Neuronal stem cell (in vitro differentiated cells): ENCODE measurements at places on chromosomes 16 and 17.

DNA sequence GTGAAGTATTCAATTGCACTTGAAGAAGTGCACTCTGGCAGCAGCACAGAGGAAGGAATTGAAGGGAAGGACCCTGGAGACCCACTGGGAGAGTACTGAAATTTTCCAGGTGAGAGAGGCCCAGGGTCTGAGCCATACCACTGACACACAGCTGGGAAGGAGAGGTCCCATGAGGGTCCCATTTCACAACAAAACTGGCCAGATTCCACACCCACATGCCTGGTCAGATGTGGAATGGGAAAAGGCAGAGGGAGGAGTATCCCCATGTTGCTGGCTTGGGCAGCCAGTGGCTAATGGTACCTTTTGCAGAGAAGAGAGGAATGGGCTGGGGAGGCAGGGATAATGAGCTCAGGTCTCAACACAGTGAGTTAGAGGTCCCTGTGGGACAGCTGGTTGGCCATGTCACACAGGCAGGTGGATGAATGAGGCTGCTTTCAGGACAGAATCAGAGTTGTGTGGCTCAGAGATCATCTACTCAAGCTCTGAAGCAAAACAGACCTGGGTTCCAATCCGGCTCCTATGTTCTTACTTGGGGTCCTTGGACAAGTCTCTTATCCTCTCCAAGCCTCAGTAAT, 26.2 kb upstream of the NGFR start:
- no peak for DNase-seq

- DNase-seq: no peak
These were observed 89.5 kb downstream of the RAP1GAP2 start for GRCh38 chr17:2885733-2886132.

DNA sequence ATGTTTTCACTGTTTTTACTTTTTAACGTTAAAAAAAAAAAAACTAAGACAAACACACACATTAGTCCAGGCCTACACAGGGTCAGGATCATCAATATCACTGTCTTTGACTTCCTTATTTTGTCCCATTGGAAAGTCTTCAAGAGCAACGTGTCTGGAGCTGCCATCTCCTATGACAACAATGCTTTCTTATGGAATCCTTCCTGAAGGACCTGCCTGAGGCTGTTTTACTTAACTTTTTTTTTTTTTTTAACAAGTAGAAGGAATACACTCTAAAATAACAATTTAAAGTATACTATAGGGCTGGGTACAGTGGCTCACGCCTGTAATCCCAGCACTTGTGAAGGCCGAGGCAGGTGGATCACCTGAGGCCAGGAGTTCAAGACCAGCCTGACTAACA, 71.8 kb upstream of the BCAR1 start:
- DNase-seq: no peak

DNA sequence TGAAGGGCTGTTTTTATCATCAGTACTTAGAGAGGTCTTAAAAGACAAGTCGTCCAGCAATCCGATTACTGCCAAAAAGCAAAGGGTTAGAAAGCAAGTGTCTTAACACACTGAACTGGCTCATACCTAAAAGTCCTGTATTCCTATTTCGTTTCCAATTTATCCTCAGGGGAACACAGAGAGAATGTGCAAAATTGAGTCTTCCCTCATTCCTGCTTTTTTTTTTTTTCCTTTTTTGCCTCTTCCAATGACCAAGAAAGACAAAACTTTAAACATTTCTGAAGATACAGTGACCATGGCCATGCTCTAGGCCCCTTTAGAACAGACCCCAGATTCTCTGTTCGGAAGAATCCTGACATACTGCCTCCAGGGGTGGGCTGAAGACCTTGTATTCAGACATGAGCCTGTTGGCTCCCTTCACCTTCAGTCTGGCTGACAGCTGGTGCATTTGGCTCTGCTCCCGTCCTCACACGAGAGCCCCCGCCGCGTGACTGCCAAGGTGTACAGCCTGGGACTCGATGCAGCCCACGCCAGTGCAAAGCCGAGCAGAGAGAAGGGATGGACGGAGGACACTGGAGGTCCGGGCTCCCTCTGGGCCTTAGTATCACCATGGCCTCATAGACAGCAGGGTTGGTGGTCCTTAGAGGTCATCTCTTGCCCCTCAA, 47.0 kb downstream of the COTL1 start:
- no peak for DNase-seq

DNA sequence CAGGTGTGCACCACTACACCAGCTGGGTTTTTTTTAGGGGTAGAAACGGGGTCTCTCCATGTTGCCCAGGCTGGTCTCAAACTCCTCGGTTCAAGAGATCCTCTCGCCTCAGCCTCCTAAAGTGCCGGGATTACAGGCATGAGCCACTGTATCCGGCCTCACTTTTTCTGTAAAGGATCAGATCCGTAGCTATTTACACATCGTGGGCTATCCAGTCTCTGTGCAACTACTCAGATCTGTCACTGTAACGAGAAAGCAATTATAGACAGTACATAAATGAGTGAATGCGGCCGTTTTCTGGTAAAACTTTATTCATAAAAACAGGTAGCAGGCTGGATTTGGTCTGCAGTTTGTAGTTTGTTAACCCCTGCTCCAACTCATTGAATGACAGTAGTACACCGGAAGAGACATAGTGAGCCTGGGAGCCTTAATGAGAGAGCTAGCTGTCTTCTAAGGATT, 44.5 kb downstream of the VMP1 start:
- DNase-seq: no peak

DNA sequence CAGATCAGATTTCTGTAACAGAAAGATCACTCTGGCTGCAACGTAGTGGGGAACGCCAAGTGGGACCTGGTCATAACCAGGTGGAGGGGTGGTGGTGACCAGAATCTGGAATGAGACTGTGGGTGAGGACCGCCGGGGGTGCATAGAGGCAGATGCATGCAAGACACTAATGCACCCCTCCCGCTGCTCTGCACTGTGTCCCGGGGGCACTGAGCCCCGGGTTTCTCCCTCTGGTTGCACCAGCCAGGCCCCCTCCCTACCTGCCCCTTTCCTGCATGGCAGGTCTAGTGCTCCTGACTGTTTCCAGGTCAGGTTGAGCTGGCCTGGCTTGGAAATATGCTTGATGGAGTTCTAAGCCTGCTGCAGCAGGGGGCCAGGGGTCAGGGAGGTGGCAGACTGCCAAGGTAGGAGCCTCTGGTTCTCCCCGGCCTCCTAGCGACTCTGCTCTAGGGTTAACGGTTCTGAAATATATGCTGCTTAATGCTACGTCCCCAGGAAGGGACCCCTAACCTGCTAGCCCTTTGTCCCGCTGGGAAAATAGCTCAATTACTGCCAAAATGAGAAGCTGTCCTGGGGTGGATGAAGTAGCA, 94.3 kb downstream of the SDK2 start:
- no peak for DNase-seq

- no peak for DNase-seq
These were observed 507 bp downstream of the FHOD1 start for GRCh38 chr16:67246756-67247191.

GRCh38 chr17:6046931-6047330, 23.2 kb upstream of the WSCD1 start:
- no peak for DNase-seq

DNA sequence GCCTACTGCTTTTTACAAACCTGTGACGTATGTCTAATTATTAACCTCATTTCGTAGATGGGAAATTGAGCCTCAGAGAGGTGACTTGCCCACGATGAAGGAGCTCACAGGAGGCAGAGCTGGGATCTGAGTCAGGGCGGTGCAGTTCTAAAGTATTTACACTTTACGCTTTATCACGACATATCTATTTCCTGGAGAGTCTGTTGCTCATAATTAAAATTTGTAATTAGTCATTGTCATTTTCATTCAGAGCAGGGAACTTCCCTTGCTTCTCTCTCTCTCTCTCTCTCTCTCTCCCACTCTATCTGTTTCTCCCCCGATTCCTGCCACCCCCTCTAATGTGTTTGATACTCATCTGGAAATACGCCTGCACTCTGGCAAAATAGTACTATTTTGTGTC, 5.9 kb downstream of the SLC5A11 start:
- no peak for DNase-seq

GRCh38 chr17:45135978-45136791, 698 bp downstream of the ACBD4 start:
- no peak for DNase-seq

DNA sequence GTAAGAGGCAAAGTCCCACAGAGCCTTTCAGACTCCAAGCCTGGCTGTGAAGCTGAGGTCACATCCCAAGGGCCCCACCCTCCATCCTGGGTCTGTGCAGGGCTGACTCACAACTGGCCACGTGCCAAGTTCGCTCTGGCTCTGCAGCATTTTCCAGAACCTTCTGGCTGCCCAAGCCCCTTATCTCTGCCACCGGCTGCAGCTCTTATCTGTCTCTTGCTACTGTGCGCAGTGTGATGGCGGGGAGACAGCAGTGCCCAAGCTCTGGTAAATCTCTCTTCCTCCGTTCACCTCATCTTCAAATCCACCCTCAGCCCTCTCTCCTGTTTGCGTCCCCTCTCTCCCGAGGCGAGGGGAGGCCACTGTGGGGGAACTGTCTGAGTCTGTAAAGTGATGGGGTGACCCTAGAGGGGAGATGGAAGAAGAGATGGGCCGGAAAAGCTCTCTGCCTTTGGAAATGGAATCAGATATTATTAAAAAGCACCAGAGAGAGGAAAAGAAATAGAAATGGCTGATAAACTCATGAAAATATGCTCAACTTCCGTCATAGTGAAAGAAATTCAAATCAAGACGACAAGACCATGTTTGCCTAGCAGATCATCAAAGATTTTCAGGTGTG, 162.7 kb upstream of the CDC42EP4 start:
- no peak for DNase-seq

DNA sequence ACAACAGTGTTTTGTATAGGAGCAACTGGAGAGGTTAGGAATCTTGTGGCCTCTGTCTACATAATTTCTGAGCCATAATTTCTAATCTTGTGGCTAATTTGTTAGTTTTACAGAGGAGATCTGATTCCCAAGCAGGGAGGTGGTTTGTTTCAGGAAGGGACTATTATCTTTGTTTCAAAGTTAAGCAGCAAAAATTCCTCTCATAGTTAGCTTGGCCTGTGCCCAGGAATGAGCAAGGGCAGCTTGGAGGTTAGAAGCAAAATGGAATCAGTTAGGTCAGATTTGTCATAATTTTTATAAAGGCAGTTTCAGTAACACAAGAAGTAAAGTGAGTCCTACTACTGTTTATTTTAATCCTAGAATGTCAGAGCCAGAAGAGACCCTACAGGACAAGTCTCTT, 2.0 kb upstream of the RDM1 start:
- no peak for DNase-seq

GRCh38 chr17:21049457-21049856, 6.6 kb upstream of the USP22 start:
- DNase-seq: no peak

GRCh38 chr17:73545109-73546032, 98.9 kb downstream of the SDK2 start:
- no peak for DNase-seq

GRCh38 chr16:56405977-56406672, 19.2 kb downstream of the AMFR start:
- no peak for DNase-seq

GRCh38 chr16:88468275-88469129, 15.4 kb downstream of the ZFPM1 start:
- DNase-seq: peak; percentile 74

- DNase-seq: no peak
These were observed 10.1 kb downstream of the CORO6 start for GRCh38 chr17:29612404-29613280.

GRCh38 chr17:80759377-80759673, 214.7 kb downstream of the RPTOR start:
- DNase-seq: no peak

DNA sequence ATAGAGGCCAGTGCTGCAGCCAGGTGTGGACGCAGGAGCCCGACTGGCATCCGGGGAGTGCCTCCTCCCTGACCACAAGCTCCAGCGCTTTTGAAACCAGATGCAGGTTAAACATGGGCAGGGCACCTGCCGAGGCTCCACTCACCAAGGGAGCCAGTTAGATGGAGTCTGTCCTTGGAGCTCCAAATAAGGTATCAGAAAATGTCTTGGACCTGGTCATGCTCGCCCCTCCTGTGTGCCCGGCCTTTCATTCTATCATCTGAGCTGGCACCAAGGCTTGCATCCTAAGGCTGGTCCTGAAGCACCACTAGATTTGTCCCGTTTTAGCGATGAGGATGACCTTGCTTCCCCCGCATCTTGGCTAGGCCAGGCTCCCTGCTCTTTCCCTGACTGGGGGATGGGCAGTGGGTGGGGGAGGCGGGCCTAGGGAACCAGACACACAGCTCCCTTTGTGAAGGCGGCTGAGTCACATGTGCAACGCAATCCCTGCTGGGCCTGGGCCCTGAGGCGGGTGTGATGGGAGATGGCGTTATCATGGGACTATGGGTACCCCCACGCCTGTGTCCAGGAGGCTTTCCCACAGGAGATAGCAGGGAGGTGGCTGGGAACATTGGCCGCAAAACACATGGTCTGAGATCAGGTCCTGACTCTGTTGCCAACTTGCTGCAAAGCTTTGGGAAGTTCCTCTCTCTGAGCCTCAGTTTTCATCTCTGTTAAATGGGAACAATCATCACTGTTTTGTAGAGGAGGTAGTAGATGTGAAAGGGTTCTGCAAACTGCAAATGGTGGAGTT, 5.0 kb upstream of the ADGRG1 start:
- no peak for DNase-seq

DNA sequence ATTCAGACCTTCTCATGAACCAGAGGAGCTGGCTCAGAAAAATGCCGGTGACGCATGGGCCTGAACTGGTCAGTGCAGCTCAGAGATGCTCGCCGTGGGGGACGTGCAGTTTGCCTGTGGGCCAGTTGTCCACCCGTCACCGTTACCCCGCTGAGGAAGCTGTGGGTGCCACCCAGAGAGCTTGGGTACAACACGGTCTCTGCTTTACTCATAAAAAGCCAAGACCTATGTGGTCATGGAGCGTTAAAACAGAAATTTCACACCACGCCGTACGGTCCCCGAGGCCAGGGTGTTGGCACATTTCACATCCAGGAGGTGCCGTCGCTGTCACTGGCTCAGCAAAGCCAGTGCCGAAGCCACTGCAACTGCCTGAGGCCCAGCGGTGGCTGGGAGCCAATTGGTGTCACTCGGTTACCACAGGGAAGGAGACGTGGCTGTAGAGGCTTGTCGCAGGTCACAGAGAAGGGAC, 120.9 kb downstream of the METRNL start:
- DNase-seq: no peak

- no peak for DNase-seq
These were observed at the start of gene EVI2A for GRCh38 chr17:31321481-31321880. TSS of gene EVI2A (minus strand) at chr17:31321622. CDS start at chr17:31319013, 2,609 bp downstream.

GRCh38 chr16:66949472-66949871, 11.6 kb upstream of the CES3 start:
- no peak for DNase-seq

DNA sequence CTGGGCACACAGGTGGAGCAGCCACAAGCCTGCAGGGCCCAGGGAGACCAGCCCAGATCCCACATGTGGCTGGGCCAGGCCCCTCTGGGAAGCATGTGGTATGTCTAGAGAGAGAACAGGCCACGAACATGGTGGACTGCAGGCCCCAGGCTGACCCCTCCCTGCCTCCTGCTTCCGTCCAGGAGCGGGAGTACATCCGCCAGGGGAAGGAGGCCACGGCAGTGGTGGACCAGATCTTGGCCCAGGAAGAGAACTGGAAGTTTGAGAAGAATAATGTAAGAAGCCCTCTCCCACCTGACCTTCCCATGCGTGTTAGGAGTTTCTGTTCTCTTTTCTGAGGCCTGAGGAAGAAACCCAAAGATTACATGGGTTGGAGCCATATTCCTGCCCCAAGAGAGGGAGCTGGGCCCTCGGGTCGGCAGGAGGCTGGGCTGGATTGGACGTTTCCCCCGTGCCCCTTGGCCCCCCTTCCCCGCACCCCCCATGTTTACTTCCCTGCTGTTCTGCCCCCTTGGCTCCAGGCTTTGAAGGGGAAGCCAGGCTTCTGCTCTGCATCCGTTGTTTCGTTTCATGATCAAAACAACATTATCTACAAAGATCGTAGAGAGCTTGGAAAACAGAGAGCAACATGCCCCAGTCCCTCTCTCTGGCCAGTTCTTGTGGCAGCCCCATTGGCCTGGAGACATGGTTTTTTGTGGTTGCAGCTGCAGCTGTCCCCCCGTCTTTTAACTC, 5.7 kb upstream of the TCAP start:
- DNase-seq: no peak
